Fibroblast of gingiva (primary cell): ENCODE measurements at places on chromosomes 12 and 14.
A peak's percentile ranks its signal among the peaks of the same experiment; 100 is the strongest.

- no peak for DNase-seq
Observed at GRCh38 chr12:75207338-75208083, 2.1 kb downstream of the KCNC2 start.

DNA sequence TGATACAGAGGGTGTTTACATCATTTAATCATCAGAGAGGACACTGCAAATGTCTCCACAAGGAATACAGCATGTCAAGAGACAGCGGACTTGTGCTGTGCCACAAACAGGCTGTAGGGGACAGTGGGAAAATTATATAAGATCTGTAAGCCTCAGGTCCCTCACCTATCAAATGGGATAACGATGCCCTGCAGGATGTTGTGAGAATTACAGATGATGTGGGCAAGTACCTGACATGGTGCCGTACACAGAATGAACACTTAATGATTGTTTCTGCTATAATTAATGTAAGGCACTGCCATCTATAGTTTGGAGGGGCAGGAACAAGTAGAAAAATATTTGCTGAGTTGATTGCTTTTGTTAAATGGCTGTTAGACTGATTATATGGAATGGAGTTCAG, 81.9 kb upstream of the GTF2A1 start:
- DNase-seq = no peak

DNA sequence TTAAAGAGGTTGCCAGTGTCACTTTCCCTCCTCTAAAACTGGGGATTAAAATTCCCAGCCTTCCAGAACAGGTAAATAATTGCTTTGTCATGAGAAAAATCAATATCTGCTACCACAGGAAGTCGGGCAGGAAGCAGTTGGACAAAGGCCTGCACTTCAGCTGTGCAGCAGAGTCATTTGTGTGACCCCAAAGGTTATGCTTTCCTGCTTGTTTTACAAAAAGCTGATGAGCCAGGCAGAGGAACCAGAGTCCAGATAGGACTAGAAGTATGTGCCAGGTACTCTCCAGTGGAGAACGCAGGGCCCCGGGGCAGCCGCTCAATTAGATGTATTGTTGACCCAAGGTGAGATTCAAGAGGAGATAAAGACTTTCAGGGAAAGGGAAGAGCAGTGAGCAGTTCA, 117.1 kb upstream of the FRMD6 start:
- no peak for DNase-seq

DNA sequence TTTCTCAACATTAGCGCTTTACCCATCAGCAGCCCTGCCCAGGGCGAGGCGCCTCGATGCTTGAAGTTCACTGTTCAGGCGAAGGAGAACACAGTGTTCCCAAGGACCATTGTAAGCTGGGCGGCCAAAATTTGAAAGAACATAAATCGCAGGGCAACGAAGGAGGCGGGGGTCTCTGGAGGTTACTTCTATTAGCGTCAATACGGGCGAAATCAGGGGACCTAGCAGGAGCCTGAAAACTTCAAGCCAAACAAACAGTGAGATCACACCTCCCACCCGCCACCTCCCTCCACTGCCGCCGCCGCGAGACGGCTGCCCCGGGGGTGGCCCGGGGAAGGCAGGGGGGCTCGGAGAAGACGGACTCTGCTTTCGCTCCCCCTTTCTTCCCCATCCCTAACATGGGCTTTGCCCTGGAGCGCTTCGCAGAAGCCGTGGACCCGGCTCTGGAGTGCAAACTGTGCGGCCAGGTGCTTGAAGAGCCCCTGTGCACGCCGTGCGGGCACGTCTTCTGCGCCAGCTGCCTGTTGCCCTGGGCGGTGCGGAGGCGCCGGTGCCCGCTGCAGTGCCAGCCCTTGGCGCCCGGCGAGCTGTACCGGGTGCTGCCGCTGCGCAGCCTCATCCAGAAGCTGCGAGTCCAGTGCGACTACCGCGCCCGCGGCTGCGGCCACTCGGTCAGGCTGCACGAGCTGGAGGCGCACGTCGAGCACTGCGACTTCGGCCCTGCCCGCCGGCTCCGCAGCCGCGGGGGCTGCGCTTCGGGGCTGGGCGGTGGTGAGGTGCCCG, at the start of gene PDZRN4:
Gene PDZRN4, plus strand, starts transcription at position 263 of the 783 bp plus-strand sequence.
- DNase-seq = no peak

- peak; percentile 57 for DNase-seq
Observed at GRCh38 chr12:19739195-19739776, 300.0 kb downstream of the AEBP2 start.
